ENCODE measurements at places on chromosomes 12 and 14.

DNA sequence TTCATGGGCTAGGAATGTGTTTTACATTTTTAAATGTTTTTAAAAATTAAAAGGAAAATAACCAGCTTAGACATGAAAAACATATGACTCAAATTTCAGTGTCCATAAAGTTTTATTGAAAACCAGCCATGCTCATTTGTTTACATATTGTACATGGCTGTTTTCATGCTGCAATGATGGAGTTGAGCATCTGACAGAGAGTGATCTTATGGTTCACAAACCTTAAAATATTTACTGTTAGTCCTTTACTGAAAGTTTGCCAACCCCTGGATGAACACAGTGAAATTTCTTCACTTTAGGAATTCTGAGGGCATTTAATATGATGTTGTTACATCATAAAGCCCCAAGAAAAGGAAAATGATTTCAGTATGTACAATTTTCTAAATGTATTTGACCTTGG, 16.1 kb downstream of the RASSF9 start:
- no peak for DNase-seq

GRCh38 chr14:106069804-106070625, 543.6 kb downstream of the TMEM121 start:
- DNase-seq = no peak

DNA sequence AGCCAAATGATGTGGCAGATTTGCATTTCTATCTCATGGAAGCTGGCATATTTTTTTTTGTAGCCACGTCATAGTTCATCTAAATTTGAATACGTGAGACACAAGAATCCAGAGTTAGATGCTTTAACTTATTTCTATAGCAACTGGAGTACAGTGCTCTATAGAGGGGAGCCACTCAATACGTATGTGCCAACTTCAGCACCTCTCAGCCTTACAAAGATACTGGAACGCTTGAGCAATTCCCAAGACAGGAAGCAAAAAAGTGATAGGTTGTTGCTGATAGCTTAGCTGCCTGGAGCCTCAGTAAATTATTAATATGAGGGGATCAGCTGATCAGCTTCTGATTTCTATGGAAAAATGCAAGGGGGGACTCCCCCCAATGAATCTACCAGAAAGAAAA, 24.1 kb upstream of the PELI2 start:
- DNase-seq = no peak

- DNase-seq = no peak
These were observed 24.0 kb downstream of the FKBP11 start for GRCh38 chr12:48901278-48901677.

DNA sequence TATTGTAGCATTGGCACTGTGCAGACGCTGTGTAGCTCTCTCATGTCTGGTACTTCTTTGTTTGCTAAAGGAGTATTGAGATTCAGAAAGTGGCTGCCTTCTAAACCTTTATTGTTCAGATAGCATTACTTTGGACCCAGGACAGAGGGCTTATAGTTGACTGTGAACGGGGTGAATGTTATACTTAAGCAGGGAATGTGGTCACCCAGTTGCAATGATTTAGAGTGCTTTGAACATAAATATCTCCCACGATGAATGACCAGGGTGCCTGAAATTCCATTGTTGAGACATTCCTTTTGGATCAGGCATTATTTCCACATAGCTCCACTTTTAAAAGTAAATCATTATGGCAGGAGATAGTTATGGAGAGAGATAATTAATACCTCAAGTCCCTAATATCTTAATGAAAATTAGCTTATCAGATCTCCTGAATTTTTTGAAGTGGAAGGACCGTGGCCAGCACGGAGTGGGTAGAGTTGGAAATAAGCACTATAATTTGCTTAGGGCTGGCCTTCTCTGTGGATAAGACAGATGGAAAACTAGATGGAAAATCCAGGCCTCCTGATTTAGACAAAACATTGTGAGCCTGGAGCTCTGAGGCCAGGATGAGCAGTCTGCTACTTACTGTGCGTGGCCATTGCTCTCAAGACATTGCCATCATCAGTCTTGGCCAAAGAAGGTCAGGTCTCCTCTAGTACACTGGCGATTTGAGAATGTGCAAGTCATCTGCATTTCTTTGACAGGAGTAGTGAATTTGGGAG, 114.5 kb downstream of the ETV6 start:
- peak; percentile 7 for DNase-seq

- DNase-seq = peak; percentile 85
These were observed 18.8 kb upstream of the GAS2L3 start for GRCh38 chr12:100554608-100555077.

DNA sequence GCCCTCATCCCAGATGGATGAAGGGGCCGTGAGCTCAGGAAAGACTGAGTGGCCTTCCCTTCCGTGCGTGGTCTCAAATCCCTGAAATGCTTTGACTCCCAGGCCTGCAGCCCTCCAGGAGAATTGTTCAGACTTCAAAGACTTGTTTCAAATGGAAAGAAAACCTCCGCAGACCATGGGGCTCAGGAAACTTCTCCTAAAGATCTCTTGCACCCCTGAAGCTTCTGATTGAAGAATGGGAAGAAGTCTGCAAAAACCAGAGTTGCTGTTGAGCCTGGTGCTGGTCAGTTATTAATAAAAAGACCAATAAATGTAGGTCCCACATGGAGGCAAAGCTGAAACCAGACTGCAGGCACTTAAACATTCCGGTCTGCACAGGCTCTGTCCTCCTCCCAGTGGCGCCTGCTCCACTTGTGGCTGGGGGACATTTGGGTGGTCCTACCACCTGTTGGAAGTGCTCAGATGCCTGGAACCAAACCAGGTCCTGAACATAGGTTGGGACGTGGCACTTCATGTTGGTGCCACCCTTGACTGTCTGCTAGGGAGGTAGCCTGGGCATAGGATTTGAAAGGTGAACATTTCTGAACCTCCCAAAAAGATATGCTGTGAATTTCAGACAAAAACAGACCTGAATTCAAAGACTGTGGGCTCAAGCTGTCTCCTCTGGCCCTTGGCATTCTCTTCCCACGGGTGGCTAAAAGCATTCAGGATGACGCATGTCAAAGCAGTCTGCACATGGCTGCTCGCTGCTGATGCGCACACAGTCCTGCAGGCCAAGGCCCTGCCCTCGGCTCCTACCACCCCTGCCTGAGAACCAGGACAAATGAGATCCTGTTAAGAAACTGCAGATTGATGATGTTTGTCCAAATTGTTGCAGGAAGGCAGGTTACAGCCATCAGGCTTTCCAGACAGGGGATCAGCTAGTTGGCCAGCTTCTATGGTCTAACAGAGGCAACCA, 36.2 kb upstream of the MEG3 start:
- DNase-seq = no peak

GRCh38 chr12:70692681-70693288, 55.6 kb upstream of the PTPRB start:
- no peak for DNase-seq

- no peak for DNase-seq
These were observed 44.4 kb downstream of the AEBP2 start for GRCh38 chr12:19483727-19484126.

DNA sequence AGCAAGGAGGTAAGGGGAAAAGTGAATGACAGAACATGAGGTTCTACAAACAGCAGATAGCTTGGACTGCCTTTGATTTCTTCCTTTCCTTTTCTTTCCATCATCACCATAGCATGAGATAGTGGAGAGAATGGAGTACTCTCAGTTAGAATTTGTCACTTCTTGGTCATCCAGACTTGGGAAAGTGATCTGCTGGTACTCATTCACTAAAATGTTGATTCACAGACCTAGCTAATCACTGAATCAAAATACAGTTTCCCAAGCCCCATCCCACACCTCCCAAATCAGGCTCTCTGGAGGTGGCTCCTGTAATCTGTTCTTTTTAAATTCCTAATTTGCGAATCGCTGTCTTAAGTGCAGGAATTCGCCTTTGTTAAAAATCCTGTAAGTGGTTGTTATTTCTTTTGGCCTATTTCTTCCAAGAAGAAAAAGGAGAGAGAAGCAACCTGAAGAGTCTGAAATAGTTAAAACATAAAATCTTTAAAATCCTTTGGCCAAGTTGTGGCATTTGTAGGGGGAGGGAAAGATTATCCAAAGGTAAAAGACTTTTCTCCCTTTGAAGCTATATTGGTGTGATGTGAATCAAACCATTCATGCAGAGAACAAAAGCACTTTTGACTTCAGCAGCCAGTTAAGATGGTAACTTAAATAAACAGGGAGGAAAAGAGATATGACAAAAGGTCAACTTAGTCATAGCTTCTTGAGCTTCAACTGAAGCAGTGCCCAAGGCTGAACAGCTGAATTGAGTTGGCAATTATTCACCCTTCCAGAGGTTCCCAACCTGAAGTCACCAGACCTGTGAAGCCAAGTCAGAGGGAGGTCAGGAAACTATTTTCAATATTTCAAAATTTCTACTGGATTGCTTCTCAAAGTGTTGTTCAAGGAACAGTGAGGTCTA, 255.1 kb upstream of the KRR1 start:
- DNase-seq = no peak
